AG04449 (cell line): ENCODE measurements at places on chromosomes 4 and X.

- DNase-seq, result no peak
Measured at GRCh38 chr4:113050371-113050755, 910 bp downstream of the ANK2 start.

DNA sequence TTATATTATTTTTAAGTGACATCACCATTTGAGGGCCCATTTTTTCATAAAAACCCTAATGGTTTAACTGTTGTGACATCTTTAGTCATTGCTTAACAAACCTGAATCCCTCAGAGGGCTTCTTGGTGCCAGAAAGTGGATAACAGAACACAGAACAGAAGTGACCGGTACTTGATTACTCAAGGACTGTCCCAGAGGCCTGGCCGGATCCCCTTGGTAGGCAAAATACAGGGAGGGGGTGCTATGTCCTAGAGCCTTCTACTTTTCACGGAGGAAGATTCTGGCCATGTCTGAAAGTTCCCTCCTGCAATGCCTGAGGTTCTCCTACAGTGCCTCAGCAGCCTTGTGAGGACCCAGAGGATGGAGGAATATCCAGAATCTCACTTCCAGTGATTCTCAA, 94.3 kb upstream of the DCLK2 start:
- DNase-seq, result no peak

GRCh38 chrX:153874366-153875125, 11.4 kb downstream of the L1CAM start:
- no peak for DNase-seq

- DNase-seq, result no peak
Measured at GRCh38 chrX:149490100-149490499, 15.0 kb downstream of the IDS start.

DNA sequence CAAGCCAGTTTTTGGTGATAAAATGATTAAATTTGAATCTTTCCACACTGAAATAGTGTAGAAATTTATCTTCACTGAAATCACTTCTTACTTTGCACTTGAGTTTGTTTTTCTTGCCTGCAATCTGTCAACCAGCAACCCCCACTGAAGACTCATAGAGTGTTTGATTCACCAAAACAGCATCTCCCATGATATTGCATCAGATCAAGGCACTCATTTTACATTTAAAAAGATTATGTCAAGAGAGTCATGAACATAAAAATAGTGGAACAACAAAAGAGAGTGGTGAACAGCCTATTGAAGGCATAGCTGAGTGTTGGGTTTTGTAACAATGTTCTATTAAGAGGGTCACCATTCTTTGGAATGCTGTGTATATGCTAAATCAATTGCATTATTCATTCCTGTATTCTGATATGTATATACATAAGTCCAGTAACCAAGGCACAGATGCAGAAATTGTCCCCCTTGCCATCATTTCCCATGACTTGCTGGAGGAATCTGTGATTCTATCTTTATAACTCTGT, 1934.9 kb downstream of the ARAP2 start:
- DNase-seq, result no peak
